ENCODE measurements at places on chromosomes 11 and 22.
A peak's percentile ranks its signal among the peaks of the same experiment; 100 is the strongest.

DNA sequence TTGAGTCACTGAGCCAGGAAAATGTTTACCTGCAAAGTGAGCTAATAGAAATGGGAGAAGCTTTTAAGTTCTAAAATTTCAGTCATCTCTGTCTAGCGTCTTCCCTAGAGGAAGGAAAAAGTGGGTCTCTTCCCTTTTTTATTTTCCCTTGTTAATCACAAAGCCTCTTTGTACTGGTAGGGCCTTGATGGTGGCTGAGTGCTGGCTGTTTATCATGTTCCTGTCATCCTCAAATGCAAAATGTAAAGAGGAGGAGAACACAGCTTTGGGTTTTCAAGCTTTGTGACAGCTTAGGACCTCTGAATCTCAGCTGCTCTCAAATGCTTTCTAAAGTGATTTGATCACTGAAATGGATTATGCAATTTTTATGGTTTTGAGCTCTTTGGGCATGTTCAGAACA lies 222.0 kb downstream of the TMEM135 start:
- no peak for DNase-seq

- peak; percentile 64 for DNase-seq
These were observed 44.4 kb downstream of the VSIG10L2 start for GRCh38 chr11:125990244-125990643.

DNA sequence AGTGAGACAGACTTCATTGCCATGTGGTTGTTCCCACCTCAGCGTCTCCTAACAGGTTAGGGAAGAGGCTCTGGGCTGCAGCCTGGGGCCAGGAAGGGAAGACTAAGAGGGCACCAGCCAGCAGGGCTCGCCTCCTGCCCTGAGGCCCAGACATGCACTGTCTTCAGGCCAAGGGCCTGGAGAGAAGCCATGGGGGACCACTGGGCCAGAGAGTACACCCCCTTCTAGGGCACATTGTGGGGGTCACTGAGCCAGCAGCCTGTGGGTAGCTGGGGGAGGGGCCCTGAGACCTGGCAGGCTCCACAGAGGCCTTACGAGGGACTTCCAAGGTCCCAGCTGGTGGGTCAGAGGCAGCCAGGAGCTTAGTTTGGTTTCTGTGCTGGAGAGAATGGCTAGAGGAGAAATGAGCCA lies 25.0 kb upstream of the MYRF start:
- no peak for DNase-seq

- peak; percentile 96 for DNase-seq
These were observed 444 bp downstream of the CAVIN3 start for GRCh38 chr11:6319704-6320410.

DNA sequence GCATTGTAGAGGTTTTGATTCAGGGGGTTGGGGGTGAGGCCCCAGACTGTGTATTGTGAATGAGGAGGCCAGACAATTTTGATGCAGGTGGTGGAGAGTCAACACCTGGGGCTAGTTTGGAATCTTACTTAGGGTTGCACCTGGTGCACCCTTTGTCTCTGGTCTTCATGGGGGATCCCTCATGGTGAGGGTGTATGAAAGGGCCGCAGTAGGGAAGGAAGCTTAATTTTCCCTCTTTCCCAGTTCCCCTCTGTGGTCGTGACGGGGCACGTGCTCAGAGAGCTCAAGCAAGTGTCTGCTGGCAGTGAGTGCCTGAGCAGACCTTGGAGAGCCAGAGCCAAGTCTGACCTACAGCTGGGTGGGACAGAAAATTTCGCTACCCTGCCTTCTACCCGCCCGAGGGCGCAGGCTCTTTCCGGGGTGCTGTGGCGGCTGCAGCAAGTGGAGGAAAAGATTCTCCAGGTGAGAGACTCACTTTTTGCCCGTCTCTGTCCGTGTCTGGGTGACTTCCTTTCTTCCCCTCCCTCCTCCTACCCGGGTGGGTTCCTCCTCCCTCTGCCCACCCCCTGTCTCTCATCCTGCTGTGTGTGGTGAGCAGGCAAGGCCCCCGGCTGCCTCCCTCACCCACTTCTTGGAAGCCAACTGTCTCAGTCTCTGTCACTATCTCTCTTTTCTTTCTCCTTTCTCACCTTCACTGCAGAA lies 131.7 kb downstream of the MICAL2 start:
- no peak for DNase-seq

DNA sequence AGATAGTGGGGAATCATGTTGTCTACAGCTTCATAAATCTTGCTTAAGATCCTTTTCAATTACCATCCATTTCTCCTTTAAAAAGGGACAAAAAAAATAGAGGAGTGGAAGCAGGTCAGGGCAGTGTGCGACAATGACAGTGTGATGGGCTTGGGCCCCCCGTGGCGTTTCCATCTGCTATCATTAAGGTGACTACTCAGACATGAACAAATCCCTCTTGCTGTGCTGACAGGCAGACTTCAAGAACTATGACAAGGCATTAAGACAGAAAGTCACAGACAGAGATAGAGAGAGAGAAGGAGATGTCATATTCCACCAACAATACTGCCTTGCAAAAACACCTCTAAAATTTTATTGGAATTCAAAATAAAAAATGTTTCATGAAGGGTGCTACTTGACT lies 263.2 kb downstream of the DCDC1 start:
- no peak for DNase-seq

DNA sequence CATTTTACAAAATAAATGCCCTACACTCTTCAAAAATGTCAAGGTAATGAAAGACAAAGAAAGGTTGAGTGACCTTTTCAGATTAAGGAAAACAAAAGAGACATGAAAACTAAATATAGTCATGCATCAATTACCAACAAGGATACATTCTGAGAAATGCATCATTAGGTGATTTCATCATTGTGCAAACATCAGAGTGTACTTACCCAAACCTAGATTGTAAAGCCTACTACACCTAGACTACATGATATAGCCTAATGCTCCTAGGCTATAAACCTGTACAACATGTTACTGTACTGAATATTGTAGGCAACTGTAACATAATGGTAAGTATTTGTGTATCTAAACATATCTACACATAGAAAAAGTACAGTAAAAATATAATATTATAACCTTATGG lies 26.7 kb downstream of the INTS4 start:
- DNase-seq = no peak

Measured in AG20443 (cell line).